Non-pigmented ciliary epithelial cell (primary cell): ENCODE measurements at places on chromosomes 1 and 21.

DNA sequence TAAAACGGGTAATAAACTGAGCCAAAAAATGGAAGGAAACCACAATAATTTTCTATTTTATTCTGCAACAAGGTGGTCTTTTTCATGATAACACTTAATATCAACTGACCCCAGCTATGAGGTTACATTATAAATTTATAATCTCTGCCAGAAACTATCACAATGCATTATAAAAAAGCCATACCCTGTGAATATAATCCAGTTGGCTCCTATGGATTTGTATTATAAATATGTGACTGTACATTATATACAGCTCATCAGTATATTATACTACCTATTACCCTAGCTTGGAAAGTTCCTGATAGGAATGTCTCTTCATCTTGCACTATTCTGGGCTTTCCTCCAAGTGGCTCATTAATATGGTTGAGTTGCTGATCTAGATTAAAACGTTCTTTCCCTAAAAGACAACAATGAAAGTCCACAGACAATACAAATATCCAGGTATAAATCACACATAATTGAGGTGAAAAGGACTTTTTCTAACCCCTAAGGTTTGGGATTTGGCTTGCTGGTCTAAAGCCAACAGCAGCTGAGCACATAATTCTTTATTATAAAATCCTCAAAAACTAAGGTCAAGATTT, 487.7 kb downstream of the TTLL7 start:
- DNase-seq: no peak

GRCh38 chr21:43919871-43920801, 55.1 kb downstream of the AGPAT3 start:
- DNase-seq: no peak

GRCh38 chr1:41662061-41662764, 177.7 kb upstream of the EDN2 start:
- DNase-seq: no peak

GRCh38 chr1:4693891-4694290, 39.5 kb downstream of the AJAP1 start:
- no peak for DNase-seq

- DNase-seq: no peak
These were observed 20.0 kb upstream of the DISP1 start for GRCh38 chr1:222794656-222795474.

DNA sequence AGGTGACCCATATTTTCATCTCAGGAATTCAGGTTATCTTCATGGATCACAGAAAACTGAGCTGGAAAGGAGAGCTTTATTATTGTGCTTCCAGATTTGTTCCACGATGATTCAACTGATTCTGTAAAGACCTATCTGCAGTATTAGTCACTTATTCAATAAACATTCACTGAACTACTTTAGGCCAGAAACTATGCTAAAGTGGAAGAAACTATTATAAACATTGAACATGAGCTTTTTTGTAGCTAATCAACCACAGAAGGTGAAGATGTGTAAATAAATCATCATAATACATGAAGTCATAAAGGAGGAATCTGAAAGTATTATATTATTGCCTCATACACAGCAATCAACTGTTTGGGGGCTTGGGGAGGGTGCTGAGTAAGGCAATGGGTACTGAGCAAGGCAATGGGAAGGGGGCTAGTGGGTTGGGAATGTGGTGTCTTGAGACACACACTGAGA, 30.6 kb upstream of the EXO1 start:
- DNase-seq: peak; percentile 73

- no peak for DNase-seq
These were observed 229.9 kb downstream of the SLC45A1 start for GRCh38 chr1:8547791-8548190.
